ENCODE measurements at places on chromosomes 16 and 17. TPM values are rescaled to one million over a fixed set of nuclear protein-coding genes. Genes with fewer than 3 reads are reported as not detected.
A peak's percentile ranks its signal among the peaks of the same experiment; 100 is the strongest.

DNA sequence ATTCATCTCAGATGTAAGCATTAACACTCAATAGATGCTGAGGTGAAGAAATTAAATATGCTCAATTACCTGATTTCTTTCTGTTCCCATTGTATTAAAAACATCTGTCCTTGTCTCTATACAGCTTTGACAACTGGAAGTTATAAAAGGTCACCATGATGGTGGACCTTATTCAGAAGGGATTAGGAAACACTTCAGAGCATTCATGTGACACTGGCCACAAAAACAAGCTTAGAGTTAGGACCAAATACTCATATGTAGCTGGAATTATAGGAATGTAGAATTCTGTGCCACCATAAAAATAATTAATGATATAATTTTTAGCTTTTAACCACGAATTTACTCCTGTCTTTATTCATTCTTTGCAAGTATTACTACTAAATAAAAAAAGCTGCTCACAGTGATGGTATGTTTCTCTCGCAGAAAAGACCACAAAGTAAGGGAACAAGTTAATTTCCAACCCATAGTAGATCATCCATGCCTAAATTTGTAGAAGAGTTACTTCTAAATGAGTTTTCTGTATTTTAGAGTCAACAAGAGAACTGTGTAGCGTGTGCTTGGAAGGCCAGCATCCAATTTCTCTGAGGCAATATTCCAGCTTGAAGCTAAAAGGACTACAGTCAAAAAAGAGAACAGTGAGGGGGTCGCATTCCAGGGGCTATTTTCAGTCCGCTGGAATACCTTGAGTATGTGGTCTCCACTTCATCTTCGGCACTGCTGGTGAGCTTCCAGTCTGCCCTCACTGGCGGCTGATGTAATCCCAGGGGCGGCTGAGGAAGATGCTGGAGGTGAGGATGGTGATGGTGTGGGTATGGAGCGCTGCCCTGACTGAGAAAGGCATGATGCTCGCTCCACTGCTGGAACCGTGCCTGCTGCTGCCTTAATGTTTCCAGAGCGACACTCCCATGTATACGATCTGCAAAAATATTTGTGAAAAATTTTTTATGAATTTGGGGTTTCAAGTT lies 63.7 kb downstream of the CACNG1 start:
- H3K4me3 ChIP-seq, result no peak overlapping the region
- H3K27ac ChIP-seq, result no peak overlapping the region
- DNase-seq, result no peak
- no peaks in the 10 kb centered on the region for H3K27me3 ChIP-seq

DNA sequence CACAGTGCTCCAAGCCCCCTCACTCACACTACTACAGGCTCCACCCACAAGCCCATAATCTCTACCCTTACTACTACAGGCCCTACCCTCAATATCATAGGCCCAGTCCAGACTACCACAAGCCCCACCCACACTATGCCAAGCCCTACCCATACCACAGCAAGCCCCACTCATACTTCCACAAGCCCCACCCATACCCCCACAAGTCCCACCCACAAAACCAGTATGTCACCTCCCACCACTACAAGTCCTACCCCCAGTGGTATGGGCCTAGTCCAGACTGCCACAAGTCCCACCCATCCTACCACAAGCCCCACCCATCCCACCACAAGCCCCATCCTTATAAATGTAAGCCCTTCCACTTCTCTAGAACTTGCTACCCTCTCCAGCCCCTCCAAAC lies 13.8 kb downstream of the RIPOR1 start:
- peak overlapping the region; percentile 1 for H3K4me3 ChIP-seq
- H3K4me1 ChIP-seq, result peaks cover 34% of the 10 kb centered on the region
- peaks cover 10% of the 10 kb centered on the region for H3K36me3 ChIP-seq
- peak overlapping the region; percentile 71 for H3K27ac ChIP-seq
- H3K27me3 ChIP-seq, result no peaks in the 10 kb centered on the region
- peak; percentile 84 for DNase-seq

- H3K27ac ChIP-seq, result no peak overlapping the region
- H3K4me1 ChIP-seq, result peaks cover 2% of the 10 kb centered on the region
- peaks cover 10% of the 10 kb centered on the region for H3K36me3 ChIP-seq
Observed at GRCh38 chr16:19613834-19614233, 58.3 kb downstream of the VPS35L start.

DNA sequence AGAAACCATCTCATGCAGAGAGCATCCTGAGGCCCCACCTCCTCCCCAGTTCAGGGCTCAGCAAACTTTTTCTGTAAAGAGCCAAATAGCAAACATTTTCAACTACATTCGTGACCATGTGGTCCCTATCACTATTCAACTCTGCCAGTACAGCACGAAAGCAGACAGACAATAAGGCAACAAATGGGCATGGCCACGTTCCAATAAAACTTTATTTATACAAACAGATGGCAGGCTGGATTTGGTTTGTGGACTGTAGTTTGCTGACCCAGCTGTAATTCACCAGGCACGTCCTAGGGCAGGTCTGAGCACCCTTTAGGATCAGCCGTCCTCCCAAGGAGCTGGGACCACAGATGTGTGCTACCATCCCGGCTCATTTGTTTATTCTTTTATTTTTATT lies 27.1 kb upstream of the GPRC5C start:
- no peak overlapping the region for H3K27ac ChIP-seq
- no peaks in the 10 kb centered on the region for H3K36me3 ChIP-seq
- DNase-seq, result no peak
- no peak overlapping the region for H3K4me3 ChIP-seq
- peaks cover 7% of the 10 kb centered on the region for H3K4me1 ChIP-seq

GRCh38 chr17:67467500-67468455 lies 90.7 kb downstream of the PITPNC1 start:
- H3K27me3 ChIP-seq, result no peaks in the 10 kb centered on the region
- peak overlapping the region; percentile 56 for H3K4me3 ChIP-seq
- peak overlapping the region; percentile 76 for H3K27ac ChIP-seq
- H3K36me3 ChIP-seq, result peaks cover 7% of the 10 kb centered on the region

DNA sequence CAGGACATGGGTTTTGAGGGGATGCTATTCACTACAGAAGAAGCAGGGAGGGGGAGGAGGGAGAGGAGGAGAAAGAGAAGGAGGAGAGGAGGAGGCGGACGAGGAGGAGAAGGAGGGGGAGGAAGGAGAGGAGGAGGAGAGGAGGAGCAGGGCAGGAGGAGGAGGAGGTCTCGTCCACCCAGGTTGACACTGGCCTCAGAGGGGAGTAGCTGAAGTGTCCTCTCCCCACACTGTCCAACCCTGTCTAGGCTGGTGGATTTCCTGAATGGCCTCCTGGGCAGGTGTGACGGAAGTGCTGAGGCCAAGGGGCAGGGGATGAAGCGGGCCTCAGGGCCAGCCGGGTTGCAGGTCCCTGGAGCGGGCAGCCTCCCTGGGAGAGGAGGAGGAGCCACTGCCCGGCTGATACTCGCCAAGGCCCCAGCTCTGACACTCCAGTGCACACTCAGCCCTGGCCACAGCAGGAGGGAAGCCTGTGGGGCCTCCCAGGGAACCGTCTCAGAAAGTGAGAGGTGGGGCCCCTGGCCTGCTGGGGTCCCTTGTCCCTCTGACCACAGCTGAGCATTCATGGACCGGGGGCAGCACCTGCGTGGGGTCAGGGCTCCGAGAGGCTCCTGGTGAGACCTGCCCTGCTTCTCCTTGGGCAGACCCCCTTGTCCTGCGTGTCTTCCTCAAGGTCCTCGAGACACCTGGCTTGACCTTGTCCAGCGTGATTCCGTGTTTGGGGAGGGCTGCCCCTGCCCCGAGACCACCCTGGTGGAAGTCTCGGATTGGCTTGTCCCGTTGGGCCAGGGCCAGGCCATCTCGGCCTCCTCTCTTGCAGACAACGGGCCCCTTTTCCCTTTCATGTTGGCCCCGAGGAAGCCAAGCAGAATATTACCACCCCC lies 200.6 kb upstream of the CIBAR2 start:
- H3K4me1 ChIP-seq, result peaks cover 23% of the 10 kb centered on the region
- no peaks in the 10 kb centered on the region for H3K36me3 ChIP-seq
- DNase-seq, result peak; percentile 31
- H3K27me3 ChIP-seq, result no peaks in the 10 kb centered on the region
- no peak overlapping the region for H3K4me3 ChIP-seq
- H3K27ac ChIP-seq, result no peak overlapping the region

DNA sequence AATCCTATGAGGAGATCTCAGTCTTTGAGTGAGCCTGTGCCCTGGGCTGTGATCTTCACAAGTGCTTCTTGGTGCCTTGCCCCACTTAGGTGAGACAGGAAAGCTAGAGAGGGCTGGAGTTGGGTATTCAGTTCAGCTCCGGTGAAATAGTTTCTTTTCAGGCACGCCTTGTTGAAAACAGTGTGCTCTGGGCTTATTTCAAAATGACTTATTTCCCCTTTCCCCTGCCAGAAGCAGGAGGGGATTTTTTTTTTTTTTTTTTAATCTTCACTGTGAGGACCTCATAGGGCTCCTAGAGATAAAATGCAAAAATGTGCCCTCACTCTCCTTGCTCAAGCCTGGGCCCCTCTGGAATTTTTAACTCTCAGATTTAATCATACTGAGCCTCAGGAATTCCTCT lies 27.2 kb downstream of the MOSMO start:
- peaks cover 10% of the 10 kb centered on the region for H3K4me1 ChIP-seq
- H3K4me3 ChIP-seq, result no peak overlapping the region
- DNase-seq, result no peak
- no peak overlapping the region for H3K27ac ChIP-seq
- peaks cover 25% of the 10 kb centered on the region for H3K36me3 ChIP-seq

NAA60 gene
- total RNA-seq, result 54.6 TPM

DNA sequence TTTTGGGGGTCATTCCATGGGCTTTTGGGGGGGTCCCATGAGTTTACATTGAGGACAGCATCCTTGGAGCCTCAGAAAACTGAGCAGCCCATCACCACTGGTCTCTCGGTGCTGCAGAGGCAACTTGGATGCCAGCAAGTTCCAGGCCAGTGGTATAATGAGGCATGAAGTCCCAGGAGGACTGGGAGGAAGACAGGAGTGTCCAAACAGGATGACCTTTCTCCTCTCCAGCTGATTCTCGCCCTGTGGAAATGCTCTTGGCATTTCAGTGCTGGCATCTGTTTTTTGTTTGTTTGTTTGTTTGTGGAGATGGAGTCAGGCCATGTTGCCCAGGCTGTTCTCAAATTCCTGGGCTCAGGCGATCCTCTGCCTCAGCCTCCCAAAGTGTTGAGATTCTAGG lies 347.6 kb downstream of the SNX29 start:
- H3K36me3 ChIP-seq, result peaks cover 1% of the 10 kb centered on the region
- no peaks in the 10 kb centered on the region for H3K27me3 ChIP-seq
- no peak overlapping the region for H3K27ac ChIP-seq
- DNase-seq, result no peak
- no peak overlapping the region for H3K4me3 ChIP-seq

GRCh38 chr17:8326511-8327302 lies 12.9 kb upstream of the ODF4 start:
- H3K4me3 ChIP-seq, result peak overlapping the region; percentile 79
- peak; percentile 60 for DNase-seq
- H3K27ac ChIP-seq, result no peak overlapping the region
- H3K36me3 ChIP-seq, result no peaks in the 10 kb centered on the region
- H3K27me3 ChIP-seq, result peaks cover 36% of the 10 kb centered on the region
- H3K4me1 ChIP-seq, result peaks cover 17% of the 10 kb centered on the region

CMTM1 gene
- 13.5 TPM for total RNA-seq

SOX15 gene
- total RNA-seq, result 0.30 TPM

DNA sequence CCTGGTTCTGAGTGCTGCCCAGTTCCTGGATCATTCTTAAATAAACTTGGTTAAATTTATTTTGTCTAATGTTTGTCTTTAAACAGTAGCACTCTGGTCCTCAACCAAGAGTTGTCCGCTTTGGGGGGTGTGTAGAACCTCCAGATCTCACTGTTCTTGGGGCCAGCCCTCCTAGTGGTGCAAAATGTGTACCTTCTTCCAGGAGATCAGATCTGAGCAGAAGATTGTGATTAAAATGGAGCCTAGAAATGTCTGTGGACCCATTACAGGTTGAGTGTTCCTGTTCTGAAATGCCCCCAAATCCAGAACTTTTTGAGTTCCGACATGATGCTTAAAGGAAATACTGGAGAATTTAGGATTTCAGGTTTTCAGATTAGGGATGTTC lies 46.0 kb upstream of the CLEC18A start:
- peaks cover 2% of the 10 kb centered on the region for H3K36me3 ChIP-seq
- peaks cover 5% of the 10 kb centered on the region for H3K4me1 ChIP-seq
- no peak overlapping the region for H3K4me3 ChIP-seq

PKMYT1 gene
- 116 TPM for total RNA-seq

DNA sequence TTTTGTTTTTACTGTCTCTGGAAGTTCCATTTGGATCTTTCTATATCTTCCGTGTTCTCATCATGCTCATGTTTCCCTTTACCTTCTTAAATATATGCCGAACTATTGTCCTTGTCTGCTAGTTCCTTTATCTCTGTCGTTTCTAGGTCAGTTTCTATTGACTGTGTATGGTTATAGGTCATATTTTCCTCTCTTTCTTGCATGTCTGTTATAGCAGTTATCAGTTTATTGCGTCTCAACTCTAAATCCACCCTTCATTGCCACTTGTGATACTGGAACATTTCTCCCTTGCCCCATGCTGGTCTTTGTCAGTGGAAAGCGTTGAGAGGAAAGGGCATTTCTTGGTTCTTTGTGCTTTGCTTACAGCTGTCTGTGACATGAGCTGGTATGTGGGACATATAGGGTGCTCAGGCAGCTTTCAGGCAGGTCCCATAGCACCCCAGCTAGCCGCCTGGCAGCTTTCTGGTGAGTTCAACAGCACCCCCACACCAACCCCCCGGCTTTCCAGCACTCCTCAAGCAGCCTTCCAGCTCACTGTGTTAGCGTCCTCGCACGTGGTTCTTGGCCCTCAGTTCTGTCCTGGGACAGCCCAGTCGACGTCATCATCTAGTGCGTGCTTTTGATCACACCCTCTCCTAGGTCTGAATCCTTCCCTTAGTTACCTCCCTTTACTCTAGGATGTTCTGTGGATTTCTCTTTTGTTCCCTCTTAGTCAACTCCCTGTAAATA lies 15.4 kb upstream of the DNASE1 start:
- H3K27me3 ChIP-seq, result no peaks in the 10 kb centered on the region
- no peak for DNase-seq
- peak overlapping the region; percentile 68 for H3K27ac ChIP-seq
- H3K4me1 ChIP-seq, result peaks cover 24% of the 10 kb centered on the region
